Activated T-cell treated with anti-CD3 and anti-CD28 coated beads, Interleukin-2, amount 50 U/mL, for 1 hour (primary cell): ENCODE measurements at places on chromosomes 5 and 9.

GRCh38 chr9:130815242-130815808 lies 19.7 kb upstream of the ABL1 start:
- DNase-seq: no peak

- DNase-seq: no peak
These were observed 90.6 kb upstream of the HAND1 start for GRCh38 chr5:154568589-154568988.

DNA sequence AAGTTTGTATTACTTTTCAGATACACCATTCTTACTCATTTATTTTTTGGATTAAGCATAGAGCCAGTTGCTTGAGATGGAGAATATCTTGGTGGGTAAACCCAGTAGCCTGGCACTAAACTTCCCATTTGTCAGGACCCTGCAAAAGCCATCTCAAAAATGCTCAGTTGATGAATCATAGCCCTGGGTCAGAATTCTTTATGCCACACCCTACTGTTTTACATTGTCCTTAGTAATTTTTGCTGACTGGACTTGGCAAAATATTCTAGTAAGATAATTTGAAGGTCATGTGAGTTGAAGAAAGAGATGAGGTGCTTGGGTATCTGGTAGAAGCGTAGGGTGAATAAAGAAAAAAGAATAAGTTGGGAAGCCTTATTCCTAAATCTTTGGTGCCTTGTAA lies 50.7 kb downstream of the C7 start:
- DNase-seq: no peak

GRCh38 chr9:86563350-86563749 lies 209.1 kb upstream of the TUT7 start:
- DNase-seq: no peak

DNA sequence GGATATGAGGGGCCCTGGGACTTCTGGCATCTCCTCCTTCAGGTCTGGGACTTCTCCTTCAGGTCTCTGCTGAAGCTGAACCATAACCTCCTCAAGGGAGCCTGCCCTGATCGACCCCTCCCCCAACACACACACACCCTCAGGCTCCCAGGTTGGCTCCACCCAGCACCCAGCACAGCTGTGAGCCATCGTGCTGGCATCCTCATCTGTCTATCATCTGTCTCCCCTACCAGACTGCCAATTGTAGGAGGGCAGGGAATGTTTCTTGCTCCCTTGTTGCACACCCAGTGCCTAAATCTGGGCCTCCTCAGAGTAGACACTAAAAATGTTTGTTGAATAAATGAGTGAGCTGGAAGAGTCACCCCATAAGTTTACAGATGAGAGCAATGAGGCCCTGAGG lies 71.4 kb downstream of the LRSAM1 start:
- no peak for DNase-seq

- no peak for DNase-seq
These were observed 75.9 kb downstream of the KDM4C start for GRCh38 chr9:6833518-6834192.

DNA sequence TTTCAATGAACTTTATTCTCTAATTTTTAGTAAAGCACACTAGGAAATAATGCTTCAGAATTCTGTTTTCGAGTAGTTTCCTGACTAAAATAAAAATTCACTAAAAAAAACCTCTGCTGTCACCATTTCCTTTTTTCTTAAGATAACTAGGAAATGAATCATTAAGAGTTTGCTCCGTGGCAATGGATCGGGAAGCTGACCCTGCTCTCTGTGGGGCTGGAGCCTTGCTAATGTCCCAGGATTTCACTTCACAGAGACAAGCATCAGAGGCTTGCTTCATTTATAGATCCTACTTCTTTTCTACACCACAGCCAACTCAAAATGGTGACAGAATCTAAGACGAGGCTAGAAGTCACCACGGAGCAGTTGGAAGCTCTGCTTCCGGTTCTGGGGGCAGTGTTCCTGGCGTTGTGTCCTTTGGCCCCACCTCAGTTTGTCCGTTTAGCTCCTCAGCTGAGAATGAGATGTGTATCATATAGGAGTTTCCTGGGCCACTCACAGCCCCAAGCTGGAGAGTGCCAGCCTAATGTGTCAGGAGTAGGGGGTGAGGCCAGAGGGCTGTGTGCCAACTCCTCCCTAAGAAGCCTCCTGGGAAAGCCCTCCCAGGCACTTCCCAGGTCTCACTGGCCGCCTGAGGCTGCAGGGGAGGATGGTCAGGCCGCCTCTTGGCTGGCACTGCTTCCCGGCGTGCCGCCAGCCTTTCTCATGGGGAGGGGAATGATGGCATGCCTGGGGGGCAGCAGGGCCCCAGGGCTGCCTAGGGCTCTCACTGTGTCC lies 19.6 kb downstream of the TENT4A start:
- no peak for DNase-seq

GRCh38 chr9:127166111-127166510 lies 43.7 kb upstream of the ANGPTL2 start:
- no peak for DNase-seq

DNA sequence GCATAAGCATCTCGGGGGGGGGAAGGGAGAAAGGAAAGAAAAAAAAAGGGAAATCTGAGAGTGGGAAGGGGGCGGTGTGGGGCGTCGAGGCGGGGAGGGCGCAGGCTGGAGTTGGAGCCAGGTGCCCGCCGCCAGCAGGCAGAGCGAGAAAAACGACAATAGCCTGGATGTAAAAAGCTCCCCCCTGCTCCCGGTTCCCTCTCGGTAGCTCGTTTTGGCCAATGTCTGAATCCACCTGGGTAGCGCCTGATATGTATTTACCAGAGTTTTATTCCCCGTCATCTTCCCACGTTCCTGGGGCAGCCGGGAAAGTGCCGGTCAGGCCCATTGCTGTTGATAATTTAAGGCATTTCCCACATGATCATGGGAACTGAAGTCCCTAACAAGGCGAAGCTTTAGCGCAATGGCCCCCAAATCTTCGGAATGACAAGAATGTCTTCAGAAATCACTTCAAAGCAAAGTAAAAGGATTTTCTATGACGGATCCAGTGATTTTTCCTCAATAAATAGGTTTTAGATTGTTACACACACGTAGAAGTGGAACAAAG lies 3.0 kb upstream of the OTP start:
- no peak for DNase-seq

- no peak for DNase-seq
These were observed 1722.1 kb downstream of the MAT2B start for GRCh38 chr5:165227515-165227914.

GRCh38 chr5:78727786-78728761 lies 79.5 kb upstream of the LHFPL2 start:
- DNase-seq: no peak

DNA sequence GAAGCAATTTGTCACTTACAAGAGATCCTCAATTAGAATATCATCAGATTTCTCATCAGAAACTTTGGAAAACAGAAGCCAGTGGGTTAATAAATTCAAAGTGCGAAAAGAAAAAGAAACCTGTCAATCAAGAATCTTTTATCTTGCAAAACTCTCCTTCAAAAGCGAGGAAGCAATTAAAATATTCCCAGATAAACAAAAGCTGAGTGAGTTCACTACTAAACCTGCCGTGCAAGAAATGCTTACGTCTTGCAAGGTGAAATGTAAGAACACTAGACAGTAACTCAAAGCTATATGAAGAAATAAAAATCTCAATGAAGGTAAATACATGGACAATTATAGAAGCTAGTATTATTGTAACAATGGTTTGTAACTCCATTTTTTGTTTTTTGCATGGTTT lies 62.8 kb upstream of the IL33 start:
- DNase-seq: no peak

DNA sequence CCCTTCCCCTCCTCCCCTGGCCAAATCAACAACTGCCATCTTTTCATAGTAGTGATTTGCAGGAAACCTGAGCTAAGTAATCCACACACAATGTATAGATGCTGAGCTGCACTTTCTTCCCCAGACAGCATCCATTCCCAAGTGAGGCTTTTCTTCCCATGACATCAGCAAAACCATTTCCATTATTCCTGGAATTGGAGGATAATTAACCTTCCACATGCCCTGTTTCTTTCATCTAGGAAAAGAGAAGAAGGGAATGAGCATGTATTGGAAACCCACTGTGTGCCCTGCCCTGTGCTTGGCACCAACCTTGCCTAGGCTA lies 268.0 kb downstream of the ZSWIM6 start:
- DNase-seq: no peak

DNA sequence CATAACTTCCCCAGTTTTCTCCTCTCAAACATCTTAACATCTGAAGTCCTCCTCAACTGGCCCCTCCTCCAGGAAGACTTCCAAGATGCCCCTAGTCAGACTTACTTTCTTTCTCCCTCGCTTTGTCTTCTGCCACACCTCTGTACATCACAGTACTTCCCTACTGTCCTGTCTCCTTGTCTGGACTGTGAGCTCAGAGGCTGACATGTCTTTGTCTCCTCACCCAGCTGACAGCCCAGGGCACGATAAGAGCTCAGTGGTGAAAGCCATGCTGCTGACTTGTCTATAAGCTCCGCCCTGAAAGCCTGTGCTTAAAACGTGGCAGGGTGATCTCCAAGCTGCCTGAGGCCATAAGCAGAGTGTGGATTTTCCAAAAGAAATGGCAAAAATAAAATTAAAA lies 33.0 kb upstream of the SLC25A51 start:
- DNase-seq: no peak

- DNase-seq: peak; percentile 44
These were observed 135.6 kb upstream of the PPP1R26 start for GRCh38 chr9:135343837-135344522.

GRCh38 chr5:61588216-61588615 lies 256.2 kb downstream of the ZSWIM6 start:
- DNase-seq: no peak

DNA sequence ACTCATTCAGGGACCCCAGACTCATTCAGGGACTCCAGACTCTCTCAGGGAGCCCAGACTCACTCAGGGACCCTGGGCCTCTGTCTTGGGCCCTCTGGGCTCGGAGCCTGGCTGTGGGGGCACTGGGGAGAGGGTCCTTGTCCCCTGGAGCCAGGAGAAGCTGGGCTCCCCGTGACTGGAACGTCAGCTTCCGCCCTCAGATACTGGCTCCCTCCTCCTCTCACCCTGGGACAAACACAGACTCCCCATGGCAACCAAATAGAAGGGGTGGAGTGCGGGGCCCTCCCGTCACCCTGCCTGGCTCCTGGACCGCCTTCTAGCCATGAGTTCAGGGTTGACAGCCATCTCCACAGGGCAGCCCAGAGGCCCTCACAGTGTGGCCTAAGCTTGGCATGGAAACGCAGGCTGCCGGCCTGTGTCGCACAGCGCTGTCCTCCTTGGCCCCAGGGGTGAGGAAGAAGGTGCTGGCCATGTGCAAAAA lies 27.6 kb downstream of the ZDHHC11B start:
- peak; percentile 30 for DNase-seq

DNA sequence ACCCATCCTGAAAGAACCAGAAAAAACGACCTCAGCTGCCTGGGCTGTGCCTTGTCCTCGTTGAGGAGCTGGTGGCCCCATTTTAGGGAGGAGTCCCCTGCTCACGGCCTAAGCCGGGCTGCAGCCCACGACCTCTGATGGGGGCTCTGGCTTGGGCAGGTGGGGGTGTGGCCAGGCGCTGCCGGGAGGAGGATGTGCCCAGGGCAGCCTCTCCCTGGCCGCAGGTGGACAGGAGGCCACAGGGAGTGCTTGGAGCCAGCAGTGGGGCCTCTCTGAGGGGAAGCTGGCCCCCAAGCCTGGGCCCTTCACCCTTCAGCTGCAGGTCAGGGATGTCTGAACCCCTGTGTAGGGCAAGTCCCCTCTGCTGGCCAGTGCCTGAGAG lies 2.5 kb downstream of the DIPK1B start:
- no peak for DNase-seq

DNA sequence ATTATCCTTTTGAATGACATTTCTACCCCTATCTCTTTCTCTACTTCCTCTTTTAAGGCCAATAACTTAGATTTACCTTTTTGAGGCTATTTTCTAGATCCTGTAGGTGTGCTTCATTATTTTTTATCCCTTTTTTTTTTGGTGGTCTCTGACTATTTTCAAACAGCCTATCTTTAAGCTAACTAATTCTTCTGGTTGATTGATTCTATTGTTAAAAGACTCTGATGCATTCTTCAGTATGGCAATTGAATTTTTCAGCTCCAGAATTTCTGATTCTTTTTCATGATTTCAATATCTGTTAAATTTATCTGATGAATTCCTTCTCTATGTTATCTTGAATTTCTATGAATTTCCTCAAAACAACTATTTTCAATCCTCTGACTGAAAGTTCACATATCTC lies 7.4 kb upstream of the SLC36A3 start:
- no peak for DNase-seq

- DNase-seq: no peak
These were observed 115.1 kb upstream of the DMRTA1 start for GRCh38 chr9:22331533-22331932.

GRCh38 chr5:52842111-52842510 lies 54.4 kb downstream of the ITGA1 start:
- DNase-seq: no peak

DNA sequence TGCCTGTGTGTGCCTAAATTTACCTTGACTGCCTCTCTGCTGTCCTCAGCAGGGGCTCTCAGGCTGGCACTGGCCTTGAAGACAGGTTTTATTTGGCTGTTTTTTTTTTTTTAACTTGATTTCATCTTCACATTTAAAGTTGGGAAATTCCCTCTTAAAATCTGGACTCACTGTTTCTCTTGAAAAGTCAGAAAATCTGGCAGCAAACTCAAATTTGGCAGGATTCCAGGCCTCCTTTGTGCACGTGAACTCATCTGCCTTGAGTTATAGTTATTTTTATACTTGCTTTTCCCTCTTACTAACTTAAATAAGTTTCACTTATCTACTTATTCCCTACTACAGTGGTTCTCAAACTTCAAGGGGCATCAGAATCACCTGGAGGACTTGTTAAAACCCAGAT lies 118.4 kb upstream of the MAP3K1 start:
- no peak for DNase-seq

DNA sequence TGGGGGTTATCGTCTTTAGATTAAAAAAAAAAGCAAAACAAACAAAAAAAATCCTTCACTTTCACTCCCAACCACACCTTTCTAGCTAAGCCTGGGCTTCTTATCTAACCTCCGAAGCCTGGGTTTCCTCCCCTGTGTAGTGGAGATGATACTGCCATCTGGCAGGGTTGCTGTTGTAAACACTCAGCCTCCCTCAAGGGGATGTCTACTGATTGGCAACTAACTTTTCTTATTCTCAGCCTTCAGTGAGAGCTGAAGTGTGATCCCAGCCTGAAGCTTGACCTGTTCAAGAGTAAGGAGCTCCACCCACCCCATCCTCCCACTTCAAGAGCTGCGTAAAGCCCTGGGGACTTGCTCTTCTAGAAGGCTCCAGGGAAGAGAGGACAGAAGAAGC lies 21.5 kb upstream of the WWC1 start:
- no peak for DNase-seq

DNA sequence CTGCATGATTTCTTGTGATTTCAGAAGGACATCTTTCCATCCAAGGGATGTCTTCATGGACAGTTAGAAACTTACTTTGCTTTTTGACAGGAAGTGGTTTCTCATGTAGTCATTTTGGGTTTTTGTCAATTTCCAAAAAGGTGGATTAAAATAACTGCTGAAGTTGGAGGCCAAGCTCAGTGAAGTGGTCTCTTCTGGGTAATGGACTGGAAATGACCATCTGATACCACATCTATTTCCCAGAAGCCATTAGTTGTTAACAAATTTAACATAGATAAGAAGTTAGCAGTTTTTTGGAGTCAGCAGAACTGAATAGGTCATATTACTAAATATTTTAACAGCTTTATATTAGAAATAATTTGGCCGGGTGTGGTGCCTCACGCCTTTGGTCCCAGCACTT lies 86.2 kb upstream of the MYO10 start:
- no peak for DNase-seq

- no peak for DNase-seq
These were observed 187.1 kb downstream of the ELAVL2 start for GRCh38 chr9:23638837-23639426.
